ENCODE measurements at places on chromosomes 12 and 14.

DNA sequence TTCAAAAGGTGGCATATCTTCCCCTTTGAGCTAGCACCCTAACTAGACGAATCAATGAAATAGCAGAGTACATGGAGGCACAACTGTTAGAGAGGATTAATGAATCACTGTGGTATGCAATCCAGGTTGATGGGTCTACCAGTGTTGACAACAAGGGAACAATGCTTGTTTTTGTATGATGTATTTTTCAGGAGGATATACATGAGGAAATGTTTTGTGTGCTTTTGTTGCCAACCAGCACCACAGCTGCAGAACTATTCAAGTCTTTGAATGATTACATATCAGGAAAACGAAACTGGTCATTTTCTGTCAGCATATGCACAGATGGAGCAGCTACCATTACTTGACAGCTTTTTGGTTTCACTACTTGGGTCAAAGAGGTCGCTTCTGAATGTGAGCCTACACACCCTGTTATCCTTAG is 142.6 kb downstream of the GPHN start:
- no peak for DNase-seq

DNA sequence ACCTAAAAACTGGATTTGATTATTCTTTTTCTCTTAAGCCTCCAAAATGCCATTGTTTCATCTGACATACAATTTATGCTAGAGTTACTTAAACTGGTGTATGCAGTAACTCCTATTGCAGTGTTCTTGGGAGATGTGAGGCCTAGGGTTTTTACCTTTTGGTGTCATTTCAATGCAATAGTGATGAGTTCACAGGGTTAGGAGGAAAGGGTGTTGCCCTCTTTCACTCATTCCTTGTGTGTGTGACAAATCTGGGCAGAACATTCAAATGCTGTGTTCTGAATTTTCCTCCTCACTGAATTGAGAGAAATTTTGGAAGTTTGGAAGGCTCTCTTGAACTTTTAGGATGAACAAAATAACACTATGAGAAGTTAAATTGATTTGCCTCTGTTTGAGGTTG is 69.9 kb downstream of the IGF1 start:
- no peak for DNase-seq

GRCh38 chr12:6780573-6780972 is 8.3 kb downstream of the LAG3 start:
- DNase-seq = no peak

DNA sequence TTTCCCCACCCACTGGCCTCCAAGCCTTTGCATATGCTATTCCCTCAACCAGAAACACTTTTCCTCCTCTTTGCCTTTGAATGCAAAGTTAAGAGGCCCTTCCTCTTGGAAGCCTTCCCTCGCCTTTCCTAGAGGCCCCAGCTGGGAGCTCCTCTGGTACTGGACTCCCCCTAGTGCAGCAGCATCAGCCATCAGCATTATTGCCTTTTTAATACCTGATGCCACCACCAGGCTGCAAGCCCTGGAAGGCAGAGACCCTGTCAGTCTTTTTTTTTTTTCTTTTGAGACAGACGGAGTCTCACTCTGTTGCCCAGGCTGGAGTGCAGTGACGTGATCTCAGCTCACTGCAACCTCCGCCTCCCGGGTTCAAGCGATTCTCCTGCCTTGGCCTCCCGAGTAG is 19.1 kb upstream of the PLA2G1B start:
- no peak for DNase-seq

DNA sequence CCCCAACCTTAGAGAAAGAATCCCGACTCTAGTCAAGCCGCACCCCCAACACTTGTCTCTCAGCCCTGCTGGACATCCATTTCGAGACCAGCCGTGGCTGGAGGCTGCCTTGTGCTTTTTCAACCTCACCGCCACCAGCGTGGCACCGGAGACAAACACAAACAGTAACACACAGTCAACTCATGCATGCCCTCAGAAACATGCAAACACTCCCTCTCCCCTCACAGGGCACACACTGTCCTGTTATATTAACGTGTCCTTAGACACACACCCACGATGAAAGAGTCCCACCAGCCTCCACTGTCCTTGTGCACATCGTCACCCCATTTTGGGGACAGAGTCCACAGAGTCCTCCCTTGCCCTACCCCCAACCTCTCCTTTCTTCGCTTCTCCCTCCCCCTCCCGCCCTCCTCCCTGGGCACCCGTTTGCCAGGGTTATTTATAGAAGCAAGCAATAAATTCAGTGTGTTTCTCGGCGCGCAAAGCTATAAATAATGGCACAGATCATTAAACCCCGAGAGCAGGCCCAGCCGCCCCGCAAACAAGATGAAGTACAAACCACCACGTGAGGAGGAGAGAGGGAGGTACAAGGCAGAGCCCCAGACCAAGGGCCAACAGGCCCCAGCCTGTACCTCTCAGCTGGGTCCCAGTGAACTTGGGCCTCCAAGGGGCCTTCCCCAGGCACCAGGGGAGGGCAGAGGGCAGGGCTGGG is 27.9 kb downstream of the SMUG1 start:
- no peak for DNase-seq

Measured in left ventricle myocardium superior (tissue), 1 donor.